ACHN (cell line): ENCODE measurements at places on chromosomes 11 and 22.

DNA sequence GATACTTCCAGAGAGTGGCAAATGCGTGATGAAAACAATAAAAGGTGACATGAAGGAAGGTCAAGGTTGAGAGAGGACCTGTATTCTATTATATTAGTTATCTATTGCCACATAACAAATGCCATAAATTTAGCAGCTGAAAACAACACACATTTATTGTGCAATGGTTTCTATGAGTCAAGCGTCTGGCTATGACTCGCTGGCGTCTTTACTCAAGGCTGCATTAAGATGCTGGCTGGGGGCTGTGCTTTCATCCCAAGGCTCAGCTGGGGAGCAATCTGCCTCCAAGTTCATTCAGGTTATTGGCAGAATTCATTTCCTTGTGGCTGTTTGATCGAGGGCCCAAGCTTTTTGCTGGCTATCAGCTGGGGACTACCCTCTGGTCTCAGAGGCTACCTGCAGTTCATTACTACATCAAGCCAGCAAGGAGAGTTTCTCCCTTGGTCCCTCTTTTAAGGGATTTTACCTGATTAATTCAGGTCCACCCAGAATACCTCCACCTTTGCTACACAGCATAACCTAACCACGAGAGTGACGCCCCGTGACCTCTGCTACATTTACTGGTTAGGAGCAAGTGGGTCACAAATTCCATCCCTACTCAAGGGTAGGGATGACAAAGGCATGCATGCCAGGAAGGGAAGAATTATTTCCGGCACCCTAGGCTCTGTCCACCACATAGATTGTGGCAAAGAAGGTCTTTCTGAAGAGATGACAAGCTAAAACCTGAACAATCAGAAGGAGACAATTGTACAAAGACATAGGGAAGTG is 549.1 kb downstream of the MN1 start:
- DNase-seq: no peak

- no peak for DNase-seq
Observed at GRCh38 chr22:50313021-50313420, 5.6 kb upstream of the PLXNB2 start.

- DNase-seq: no peak
Observed at GRCh38 chr11:91299980-91300379, 924.6 kb upstream of the FAT3 start.

DNA sequence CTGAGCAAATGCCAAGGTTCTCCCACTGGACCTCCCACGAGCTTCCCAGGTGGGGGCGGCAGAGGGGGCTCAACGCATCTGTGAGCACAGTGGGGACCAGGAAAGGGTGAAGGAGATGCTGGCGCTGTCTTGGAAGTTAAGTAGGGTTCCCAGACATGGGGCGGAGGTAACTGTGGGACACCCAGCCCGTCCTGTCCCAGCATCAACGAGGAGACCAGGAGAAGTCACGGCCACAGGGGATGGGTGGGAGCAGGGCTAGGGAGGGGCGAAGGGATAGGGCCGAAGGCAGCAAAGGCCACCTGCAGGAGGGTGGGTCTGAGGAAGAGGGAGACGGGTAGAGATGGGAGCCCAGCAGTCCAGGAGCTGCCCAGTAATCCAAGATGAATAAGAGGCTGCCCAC is 70.4 kb downstream of the PHF21B start:
- no peak for DNase-seq

- no peak for DNase-seq
Observed at GRCh38 chr11:123546515-123546914, 107.9 kb downstream of the SCN3B start.
